ENCODE measurements at places on chromosomes 5 and 9.

GRCh38 chr5:111572561-111572960 is 60.2 kb upstream of the STARD4 start:
- DNase-seq: no peak

GRCh38 chr5:179505636-179506261 is 44.6 kb upstream of the RUFY1 start:
- no peak for DNase-seq

DNA sequence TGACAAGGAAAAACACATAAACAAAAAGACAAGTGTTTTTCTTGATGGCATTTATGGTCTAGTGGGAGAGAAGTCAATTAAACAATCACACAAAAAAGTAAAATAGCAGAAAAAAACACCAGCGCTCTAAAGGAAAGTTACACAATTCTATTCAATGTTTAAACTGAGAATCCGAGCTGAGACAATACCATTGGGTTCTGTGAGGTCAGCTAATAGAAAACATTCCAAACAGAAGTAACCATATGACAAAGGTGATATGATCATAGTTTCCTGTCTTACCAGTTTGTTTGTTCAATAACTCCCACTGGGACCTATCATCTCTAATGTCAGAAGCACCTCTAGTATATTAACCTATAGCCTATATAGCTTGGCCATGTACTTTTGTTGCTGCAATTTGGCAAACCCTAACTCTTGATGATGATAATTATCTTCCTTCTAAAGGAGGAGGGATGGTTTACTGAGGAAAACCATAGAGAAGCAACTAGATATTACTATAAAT is 1030.0 kb downstream of the CDH12 start:
- DNase-seq: no peak

GRCh38 chr5:14168144-14168792 is 25.1 kb downstream of the TRIO start:
- DNase-seq: no peak

- DNase-seq: no peak
Observed at GRCh38 chr5:172389578-172390112, 64.7 kb downstream of the SH3PXD2B start.

GRCh38 chr5:145915970-145916638 is 20.3 kb upstream of the SH3RF2 start:
- DNase-seq: no peak
